ENCODE measurements at places on chromosomes 5 and 9.

DNA sequence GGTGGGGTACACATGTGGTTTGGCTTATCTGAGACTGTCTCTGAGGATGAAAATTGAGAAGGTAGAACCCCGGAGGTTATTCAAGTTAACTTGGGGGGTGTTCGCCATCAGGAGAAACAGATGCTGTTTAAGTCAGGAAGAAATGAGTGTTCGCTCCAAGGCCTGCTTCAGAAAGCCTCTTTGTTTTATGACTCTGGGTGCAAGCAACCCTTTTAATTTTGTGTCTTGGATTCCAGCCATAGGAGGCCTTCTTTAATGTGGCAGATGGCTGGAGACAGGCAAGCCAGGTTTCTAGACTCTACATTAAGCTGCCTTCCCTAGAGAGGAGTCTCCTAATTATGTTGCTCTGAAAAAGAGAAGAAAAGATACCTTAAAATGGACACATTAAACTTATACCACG is 4.2 kb upstream of the SMAD5 start:
- no peak for DNase-seq

GRCh38 chr5:113450929-113451328 is 16.1 kb upstream of the TSSK1B start:
- DNase-seq: no peak

DNA sequence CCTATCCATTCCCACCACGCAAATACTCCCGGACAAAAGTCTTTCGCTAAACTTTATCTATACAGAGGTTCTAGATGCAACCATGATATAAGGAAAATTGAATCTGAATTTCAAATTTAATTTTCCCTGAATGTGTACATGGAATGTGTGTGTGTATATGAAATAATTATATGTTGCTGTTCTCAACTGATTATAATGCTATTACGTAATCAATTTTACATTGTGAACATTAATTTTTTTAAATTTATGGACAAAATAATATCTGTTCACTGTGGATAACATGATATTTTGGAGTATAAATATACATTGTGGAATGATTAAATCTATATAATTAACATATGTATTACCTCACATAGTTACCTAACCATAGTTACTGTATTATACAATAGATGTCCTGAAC is 1250.6 kb downstream of the EFNA5 start:
- DNase-seq: no peak

- DNase-seq: no peak
Observed at GRCh38 chr9:107389617-107390071, 99.9 kb downstream of the KLF4 start.

GRCh38 chr5:158482125-158482524 is 617.6 kb downstream of the EBF1 start:
- no peak for DNase-seq

GRCh38 chr9:117395151-117395650 is 19.7 kb downstream of the ASTN2 start:
- DNase-seq: no peak
